ENCODE measurements at places on chromosomes 7 and 10.

DNA sequence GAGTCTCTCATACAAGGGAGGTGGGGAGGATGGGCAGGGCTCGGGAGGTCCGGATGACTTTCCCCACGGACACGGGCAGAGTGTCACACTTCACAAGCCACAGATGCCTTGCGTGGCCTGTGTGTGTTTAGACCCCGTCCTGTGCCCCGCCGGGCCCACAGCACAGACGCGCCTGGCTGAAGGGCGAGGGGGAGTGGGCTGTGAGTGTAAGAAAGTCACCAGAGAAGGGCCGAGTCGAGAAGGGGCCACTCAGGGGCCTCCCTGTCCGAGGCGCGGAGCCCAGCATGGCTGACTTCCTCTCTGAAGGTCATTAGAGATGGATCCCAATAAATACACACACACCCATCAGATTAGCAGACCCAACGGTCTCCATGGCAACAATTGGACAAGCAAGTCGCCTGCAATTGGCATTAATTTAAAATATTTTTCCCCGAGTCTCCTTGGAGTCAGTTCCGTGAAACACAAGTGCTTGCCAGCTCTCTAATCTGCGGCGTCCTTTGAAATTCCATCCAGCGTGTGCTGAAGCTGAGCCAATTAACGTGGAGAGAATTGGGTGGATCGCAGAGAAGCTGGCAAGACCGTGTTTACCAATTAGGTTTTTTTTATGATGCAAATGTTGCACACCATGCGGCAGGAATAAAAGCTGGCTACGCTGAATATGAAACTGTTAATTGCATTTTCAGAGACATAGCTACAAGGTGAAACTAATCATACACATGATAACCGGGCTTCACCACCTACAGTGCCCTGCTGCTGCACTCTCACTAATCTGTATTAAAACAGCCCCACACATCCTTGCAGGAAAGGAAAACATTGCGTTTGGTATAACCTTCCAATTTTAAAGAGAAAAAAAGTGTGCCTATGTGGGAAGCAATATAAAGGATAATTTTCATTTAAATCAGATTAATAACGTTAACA lies 571.2 kb downstream of the PTPRN2 start:
- no peak for DNase-seq

DNA sequence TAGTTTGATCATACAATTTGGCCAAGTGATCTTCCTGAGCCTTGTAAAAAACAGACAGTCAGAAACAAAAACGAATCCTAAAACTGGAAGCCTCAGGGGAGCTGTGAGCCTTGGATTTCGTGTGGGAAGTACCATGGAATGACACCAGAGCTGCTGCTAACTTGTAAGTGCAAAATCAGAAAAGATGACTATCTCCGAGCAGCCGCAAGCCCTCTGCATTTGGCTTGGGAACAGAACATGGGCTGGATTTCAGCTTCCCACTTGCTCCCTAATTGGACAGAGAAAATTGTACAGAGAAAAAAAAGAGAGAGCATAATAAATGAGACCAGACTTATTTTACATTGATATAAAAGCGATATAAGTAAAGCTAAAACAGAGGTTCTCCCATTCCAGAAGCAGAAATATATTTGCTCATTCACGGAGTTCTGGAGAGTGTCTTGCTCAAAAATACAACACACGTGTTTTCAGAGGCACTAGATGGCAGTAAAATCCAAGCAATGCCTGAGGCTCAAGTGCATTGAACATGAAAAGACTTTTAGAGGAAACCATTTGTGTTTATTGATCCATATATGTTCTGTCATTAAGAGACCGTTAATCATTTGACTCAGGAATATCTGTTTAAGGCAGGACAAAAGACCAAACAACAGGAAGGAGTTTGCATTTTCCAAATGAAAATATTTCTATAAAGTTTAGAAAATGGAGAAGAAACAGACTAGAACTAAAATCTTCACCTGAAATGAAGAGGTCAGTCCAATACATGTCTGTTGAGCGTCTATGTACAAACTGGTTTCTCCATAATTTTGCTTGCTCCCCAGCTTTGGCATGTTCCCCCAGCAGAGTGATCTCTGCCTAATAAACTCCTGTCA lies 78.3 kb upstream of the SLC26A5 start:
- DNase-seq: no peak

GRCh38 chr10:124408357-124408756 lies 10.4 kb downstream of the OAT start:
- DNase-seq: no peak

DNA sequence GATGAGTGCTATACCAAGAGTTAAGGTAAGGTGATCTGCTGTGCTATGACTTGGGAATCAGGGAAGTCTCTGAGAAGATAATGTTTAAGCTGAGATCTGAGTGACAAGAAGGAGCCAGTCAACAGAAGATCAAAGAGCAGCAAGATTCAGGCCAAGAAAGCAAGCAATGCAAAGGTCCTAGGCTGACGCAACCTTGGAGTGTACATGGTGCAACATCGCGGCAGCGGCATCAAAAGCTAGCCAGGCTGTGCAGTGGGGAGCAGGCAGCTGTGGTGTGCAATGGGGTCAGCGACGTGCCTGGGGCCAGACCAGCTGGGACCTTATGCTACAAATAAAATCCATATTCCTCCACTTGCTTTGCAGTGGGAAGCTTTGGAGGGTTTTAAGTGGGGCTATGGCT lies 324.1 kb downstream of the LRMDA start:
- no peak for DNase-seq

DNA sequence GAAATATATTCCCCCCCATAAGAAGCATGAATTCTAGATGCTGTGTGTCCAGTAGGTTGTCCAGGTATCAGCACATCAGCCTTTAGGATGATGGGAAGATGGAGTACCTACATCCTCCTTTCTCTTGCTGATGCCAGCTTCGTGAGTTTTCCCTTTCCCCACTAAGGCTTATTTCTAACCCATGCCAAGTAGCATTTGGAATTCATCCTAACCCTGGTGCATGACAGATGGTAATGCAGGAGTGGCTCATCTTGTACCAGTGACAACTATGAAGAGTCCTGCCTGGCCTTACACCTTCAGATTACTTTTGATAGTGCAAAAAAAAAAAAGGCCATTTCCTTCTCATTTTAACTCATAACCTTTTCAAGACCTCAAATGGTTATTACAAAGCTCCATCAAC lies 58.7 kb downstream of the ARHGAP21 start:
- DNase-seq: no peak

DNA sequence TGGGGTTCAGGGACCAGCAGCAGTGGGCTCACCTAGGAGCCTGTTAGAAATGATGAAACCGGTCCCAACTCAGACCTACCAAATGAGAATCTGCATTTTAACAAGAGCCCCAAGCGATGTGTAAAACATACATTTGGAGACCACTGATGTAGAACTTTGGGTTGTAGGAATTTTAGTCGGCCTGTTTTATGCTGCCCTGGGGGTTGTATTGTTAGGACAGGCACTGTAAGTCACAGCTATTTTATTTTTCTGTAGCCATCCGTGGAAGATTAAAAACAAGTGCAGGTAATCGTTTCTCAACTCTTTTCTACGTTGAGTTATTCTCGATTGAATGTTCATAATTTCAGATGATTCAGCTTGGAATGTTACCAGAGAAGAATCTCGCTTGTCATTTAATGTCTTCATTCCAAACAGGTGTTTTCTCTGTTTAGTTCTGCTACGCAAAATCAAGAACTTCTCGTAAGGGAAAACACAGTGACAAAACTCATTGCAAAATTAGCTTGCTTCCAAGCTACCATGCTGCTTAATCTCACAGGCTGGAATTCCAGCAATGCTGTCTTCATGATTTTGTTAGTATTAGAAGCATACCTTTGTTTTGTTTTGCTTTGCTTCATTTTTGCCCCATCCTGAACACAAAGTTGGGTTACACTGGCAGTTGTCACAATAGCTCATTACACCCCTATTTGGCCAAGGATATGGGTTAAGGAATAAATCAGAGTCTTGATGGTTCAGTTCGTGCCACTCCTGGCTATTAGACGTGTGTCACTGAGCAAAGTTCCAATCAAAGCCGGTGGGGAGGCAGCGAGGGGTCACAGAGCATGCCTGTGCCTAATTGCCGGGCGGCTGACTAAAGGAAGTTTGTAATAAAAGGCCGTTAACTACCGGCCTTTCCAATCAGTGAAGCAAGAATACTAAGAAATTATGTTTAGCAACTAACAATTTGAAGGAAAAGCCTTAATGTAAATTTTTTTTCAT lies 676.9 kb downstream of the GATA3 start:
- no peak for DNase-seq
